T1000 (cell line): ENCODE measurements at places on chromosomes 3 and 15.

DNA sequence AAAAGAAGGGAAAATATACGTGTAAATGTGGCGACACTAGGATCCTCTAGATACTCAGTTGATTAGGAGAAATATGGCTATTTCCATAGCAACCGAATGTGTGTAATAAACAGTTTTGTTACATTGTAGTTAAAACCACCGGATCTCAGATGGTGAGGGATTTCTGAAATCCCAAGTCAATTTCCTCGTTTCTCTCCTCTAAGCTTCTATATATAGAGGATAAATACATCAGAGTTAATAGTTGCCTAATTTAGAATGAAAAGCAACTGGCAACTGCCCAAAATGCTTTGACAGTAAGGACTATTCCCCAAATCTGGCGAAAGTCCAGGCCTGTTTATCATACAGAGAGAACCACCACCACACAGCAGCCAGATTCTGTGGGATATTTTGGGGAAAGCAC is 112.6 kb downstream of the GABRB3 start:
- no peak for DNase-seq

DNA sequence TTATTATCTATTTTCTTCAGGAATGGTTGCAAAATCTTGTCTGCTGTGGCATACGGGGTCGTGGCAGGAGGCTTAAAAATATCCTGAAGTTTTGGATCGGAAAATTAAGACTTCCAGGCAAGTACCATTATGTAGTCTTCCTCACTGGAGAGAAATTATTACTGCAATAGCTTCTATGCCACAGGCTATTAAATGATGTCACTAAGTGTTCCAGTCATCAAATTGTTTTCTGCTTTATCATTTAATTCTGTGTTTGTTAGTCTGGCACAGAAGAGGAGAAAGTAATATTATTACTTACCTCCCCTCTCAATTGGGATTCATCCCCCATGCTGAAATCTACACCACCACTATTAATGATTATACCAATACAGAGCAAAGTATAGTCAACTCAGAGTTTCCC is 378.2 kb upstream of the ALCAM start:
- DNase-seq, result no peak

GRCh38 chr15:94858011-94858410 is 626.6 kb downstream of the MCTP2 start:
- DNase-seq, result no peak

- DNase-seq, result peak; percentile 10
Measured at GRCh38 chr15:51931638-51932037, 39.9 kb downstream of the LEO1 start.

DNA sequence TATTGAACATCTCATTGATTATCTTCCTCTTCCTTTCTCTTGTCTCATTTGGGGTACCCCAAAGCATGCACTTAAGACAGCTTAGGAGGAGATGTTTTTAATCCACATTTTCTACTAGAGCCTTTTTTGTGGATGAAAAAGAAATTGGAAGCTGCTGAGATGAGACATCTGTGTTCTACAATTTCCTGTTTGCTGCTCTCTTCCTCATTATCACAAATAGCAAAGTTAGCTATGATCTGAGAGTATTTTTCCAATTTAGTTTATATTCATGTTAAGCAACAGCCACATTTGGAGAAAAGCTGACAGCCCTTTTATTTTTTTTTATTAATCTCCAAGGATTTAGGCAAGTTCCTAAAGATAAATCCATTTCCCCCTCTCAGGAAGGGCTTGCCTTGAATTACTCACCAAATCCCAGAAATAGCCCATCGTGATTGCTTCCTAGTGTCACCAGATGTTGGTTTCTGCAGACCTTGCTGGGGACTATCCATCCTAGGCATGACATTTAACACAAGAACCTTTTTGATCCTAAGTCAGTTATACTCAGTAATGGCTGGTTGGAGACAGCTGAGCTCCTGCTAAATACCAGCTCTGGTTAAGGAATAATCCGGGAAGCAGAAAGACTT is 70.8 kb upstream of the FILIP1L start:
- no peak for DNase-seq

DNA sequence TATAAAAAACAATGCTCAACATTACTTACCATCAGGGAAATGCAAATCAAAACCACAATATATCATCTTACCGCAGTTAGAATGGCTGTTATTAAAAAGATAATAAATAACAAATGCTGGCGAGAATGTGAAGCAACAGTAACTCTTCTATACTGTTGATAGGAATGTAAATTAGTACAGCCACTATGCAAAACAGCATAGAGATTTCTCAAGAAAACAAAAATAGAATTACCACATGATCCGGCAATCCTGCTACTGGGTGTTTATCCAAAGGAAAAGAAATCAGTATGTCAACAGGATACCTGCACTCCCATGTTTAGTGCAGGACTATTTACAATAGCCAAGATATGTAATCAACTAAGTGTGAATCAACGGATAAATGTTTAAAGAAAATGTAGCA is 48.1 kb downstream of the ADAM10 start:
- DNase-seq, result no peak

DNA sequence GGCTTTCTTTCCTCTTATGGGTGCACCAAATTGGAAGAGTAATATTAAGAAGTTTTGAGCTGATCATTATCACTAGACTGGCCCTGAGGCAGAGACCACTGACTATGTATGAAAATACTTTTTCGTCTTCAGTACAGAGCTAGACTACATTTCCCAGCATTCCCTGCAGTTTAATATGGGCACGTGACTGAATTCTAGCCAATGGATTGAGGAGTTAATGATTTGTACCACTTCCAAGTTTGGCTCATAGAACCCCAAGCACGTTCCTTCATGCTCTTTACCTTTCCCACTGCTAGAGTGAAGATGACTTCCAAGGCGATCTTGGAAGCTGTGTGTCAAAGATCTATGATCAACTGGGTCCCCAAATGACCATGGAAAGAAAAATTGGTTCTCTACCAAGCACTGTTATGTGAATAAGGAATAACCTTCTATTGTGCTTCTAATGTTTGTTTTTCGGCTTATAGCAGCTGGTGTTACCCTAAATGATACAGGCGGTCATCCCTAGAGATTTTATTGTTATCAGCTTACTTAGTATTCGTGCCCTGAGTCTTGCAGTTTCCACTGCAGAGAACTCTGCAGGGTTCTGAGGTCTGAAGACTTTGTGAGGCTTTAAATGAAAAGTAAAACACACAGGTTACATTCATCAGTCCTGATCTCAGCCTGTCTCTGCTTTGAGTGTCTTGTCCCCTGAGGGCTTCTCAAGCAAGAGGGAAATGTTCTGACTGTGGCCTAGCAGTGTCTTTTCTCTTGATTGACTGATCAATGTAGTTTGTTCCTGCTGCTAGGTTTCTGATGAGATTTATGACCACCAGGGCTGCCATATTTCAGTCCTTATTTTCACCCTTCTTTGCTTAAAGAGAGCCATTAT is 486.8 kb downstream of the PDCD6IP start:
- DNase-seq, result no peak

DNA sequence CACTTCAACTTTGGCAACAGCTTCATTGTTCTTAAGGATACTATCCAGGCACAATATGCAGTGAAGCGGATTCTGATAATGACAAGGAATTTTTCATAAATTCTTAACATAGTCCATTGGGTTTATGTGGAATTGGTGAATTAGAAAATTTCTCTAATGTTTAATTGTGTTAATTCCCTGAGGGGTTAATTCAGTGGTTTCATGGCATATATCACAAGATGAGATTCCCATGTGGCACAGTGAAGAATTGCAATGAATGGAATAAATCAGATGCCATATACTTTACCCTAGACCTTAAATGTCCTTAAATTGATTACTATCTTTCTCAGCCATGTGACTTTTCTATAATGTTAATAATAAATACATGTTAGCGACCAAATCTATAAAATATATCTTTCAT is 1244.1 kb downstream of the ROBO2 start:
- no peak for DNase-seq

DNA sequence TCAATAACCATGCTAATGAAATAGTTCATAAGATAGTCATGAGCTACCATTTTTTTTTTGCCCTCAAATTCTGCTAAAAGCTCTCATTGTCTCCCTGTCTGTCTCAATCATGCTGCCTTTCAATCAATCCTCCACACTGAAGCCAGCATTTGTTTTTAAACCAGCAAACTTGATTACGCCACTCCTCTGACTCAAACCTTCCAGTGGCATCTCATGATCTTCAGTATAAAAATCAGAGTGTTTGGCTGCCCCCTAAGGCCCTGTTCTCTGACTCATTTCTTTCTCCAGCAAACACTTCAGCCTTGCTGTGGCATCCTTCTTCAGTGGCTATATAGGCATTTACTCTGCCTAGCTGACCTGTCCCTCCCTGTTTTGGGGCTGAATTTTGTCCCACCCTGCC is 36.0 kb upstream of the EOMES start:
- DNase-seq, result peak; percentile 77

DNA sequence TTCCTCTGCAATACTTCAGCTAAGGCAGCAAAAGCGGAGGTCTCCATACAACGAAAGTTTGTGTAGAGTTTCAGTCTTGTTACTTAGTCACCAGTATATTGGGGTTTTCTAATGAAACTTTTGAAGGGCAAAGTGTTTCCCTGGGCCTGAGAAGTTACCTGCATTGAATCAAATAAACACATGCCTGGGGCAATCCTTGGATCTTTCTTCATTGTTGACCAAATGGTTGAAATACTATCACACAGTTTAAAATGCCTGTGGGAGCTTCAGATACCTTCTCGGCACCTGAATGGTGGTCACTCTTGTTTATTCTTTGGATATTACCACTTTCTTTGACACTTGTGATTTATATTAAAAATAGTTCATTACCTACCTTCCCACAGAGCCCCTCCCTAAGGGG is 988 bp upstream of the CHSY1 start:
- no peak for DNase-seq

DNA sequence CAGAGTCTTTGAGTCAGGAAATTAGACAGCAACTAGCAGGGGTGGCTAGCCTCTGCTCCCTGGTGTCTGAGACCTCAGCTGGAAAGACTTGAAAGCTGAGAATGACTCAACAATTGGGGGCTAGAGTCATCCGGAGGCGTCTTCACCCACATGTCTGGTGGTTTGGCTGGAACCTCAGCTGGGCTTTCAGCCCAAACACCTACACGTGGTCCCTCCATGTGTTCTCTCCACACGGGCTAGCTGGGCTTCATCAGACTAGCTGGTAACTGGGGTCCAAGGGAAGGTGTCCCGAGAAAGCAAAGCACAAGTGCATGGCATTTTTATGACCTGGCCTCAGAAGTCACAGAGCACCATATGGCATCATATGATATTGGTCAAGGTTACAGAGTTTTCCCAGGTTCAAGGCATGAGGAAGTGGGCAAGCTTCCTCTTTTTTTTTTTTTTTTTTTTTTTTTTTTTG is 19.9 kb upstream of the ABHD2 start:
- DNase-seq, result peak; percentile 67

GRCh38 chr3:134155446-134155845 is 95.2 kb downstream of the RYK start:
- DNase-seq, result no peak

DNA sequence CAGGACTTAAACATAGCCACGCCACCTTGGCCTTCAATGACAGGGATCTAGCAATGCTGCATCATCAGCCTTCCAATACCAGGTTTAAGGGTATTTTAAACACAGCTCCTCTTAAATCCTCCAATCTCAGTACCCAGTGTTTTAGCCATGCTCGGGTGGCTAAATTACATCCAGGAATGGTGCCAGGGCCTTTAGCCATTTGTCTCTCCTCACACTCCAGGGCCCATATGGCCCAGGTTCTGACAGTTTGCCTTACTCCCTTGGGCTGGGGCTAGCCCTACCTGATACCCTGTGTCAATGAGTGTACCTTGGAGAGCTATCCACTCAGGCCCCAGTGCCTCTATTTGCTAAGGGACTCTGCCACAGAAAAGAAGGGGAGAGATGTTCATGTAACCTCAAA is 29.4 kb downstream of the ZNF589 start:
- DNase-seq, result no peak

GRCh38 chr3:194894538-194894937 is 208.9 kb downstream of the FAM43A start:
- DNase-seq, result no peak

DNA sequence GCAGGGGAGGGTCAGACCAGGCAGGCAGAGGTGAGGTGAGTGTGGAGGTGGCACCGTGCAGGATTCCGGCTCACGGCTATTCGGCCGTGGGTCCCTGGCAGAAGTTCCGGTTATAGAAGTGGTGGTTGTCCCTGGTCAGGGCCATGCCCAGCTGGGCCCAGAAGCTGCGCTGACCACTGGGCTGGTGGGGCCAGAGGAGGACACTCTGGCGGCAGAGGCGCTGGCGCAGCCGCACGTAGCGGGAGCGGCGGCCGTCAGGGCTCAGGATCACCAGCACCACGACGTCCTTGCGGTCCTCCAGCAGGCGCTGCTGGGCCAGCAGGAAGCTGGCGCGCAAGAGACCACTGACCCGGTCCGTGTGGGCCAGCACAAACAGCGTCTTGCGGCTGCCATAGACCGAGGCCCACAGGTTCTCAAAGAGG is 4.3 kb downstream of the TLR9 start:
- no peak for DNase-seq

GRCh38 chr3:194586836-194587235 is 46.4 kb downstream of the TMEM44 start:
- no peak for DNase-seq

DNA sequence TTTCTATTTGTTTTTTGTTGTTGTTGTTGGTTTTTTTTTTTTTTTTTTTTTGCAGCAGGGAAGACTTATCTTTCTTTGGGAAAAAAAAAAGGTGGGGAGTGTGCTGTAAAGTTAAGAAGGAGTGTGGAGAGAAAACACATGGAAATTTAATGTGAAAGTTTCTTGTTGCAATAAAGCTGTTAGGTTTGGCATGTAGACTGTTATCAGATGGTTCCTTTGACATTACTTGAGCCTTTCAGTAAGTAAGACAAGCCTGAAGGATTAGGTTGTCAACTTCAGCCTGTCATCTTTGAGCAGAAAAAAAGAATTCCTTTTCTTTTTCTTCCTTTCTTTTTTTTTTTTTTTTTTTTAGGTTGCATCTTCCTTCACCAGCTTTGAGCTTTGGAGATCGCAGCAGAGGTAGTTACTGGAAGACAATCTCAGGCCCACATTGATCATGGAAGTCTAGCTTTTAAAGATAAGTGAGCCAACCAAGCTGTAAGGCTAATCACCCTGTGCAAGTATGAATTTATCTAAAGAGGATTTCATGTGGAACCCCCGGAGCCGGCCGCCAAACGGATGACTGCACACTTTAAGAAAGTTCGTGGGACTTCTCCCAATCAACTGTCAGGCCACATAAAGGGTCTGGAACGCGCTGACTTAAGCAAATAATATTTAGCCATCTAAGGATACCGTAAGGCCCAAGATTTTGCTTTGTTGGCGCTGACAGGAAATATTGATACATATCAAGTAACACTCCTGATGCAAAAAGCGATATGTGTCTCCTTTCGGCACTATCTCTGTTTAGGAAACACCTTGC is 1040.1 kb upstream of the NR2F2 start:
- no peak for DNase-seq
